ENCODE measurements at places on chromosomes 4 and X.

DNA sequence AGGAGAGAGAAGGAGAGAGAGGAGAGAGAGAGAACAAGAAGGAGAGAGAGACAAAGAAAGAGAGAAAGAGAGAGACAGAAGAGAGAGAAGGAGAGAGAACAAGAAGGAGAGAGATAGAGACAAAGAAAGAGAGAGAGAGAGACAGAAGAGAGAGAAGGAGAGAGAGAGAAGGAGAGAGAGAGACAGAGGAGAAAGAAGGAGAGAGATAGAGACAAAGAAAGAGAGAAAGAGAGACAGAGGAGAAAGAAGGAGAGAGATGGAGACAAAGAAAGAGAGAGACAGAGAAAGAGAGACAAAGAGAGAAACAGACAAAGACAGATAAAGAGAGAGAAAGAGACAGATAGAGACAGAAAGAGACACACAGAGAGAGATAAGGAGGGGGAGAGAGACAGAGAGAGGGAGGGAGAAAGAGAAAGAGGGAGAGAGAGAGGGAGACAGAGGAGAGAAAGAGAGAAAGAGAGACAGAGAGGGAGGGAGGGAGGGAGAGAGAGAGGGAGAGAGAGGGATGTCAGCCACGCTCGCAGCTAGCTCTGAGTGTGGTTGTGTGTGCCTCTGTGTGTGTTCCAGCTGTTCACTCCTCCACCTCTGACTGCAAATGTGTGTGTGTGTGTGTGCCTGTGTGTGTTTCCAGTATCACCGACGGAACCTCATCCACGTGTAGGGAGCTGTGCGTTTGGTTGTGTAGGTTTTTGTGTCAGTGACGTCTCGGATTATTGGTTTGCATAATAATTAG, 105.8 kb downstream of the CRLF2 start:
- DNase-seq: no peak

- DNase-seq: no peak
These were observed 54.0 kb upstream of the PLAC1 start for GRCh38 chrX:134712272-134712671.

- no peak for DNase-seq
These were observed 364.1 kb downstream of the FSTL5 start for GRCh38 chr4:161799710-161800109.

- peak; percentile 87 for DNase-seq
These were observed 316.9 kb upstream of the AMOT start for GRCh38 chrX:113157496-113157895.

- DNase-seq: no peak
These were observed 101.2 kb downstream of the CBR4 start for GRCh38 chr4:168908851-168909273.

- no peak for DNase-seq
These were observed 8.7 kb downstream of the FABP2 start for GRCh38 chr4:119313237-119313636.

DNA sequence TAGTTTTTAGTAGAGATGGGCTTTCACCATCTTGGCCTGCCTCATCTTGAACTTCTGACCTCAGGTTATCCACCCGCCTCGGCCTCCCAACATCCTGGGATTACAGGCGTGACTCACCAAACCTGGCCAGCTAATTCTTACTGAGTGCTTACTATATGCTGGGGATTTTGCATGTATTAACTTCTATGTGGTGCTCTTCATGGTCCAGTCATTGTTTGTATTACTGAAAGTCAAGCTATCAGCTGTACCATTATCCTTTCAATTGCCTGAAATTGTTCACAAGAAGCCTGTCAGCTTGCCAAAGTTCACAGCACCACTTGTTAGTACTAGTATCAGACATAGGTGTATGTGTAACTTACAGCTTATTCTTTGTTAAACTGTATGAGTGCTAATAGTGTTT, 1272.1 kb downstream of the ARAP2 start:
- peak; percentile 10 for DNase-seq

DNA sequence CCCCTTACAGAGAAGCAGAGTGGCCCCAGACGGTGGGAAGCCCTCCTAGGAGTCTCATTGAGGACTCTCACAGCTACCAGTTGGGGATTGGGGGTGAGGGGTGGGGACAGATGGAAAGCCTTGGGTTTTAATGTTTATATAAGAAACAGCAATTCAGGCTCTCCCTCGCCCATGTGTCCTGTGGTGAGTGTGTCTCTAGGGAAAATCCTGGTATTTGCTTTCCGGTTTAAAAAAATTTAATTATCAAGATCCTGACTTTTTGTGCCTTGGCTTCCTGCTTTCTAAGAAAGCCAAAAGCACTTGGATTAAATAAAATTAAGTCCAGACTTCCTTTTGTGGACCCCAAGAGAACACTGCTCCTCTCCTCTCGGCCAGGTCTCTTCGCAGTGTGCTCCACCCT, 93.8 kb downstream of the SOWAHB start:
- DNase-seq: no peak

- no peak for DNase-seq
These were observed 185.0 kb downstream of the PTTG2 start for GRCh38 chr4:38145033-38145678.

DNA sequence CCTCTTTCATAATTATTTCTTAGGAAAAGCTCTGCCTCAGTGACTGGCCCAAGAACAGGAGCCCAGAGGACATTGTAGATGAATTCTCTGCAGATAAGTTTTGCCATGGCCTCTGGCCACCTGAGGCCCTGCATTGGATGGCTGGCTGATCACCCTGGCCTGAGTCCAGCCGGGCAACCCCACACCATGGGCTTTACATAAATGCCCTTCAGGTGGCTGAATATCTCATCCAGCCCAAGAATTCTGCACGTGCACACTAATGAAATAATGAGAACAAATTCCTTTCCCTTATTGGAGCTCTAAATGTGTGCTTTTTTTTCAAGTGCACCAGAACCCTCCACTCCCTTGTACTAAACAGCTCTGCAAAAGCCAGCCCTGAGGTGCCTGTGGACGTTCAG, 65.7 kb downstream of the IRF2 start:
- DNase-seq: no peak

GRCh38 chrX:150897421-150898320, 797 bp downstream of the CD99L2 start:
- no peak for DNase-seq

DNA sequence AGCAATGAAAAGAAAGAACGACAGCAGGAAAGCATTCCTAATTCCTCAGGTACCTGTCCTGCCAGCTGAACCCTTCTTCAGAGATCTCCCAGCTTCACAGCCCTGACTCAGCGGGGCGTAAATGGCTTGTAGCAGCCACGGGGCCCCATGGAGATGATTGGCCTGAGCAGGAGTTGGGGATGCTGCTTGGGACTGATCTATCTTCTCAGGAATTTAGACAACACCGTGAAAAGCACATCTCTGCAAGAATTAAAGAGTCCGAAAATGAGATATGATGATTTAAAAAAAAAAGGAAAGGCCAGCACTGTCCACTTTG, 22.5 kb upstream of the SLC25A4 start:
- DNase-seq: no peak

GRCh38 chrX:15242899-15243555, 26.9 kb downstream of the ASB9 start:
- DNase-seq: peak; percentile 20

GRCh38 chr4:38509551-38509950, 154.4 kb upstream of the KLF3 start:
- DNase-seq: no peak

DNA sequence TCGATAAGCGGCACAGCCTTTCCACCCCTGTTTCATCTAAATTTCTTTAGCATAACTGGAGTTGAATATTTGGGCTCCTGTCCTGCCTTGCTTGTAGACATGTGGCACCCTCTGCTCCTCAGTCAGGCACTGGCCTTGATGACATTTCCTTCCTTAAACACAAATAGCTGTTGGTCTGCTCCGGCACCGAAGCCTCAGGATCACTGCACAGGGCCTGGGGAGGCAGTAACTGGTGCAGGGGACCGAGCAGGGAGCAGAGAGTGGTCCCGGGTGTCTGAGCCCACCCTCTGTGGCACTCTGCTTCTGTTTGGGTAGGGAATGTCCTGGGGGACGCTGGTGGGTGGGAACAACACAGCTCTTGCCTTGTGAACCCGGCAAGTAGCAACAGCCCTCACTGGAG, 13.6 kb downstream of the RGS12 start:
- no peak for DNase-seq

DNA sequence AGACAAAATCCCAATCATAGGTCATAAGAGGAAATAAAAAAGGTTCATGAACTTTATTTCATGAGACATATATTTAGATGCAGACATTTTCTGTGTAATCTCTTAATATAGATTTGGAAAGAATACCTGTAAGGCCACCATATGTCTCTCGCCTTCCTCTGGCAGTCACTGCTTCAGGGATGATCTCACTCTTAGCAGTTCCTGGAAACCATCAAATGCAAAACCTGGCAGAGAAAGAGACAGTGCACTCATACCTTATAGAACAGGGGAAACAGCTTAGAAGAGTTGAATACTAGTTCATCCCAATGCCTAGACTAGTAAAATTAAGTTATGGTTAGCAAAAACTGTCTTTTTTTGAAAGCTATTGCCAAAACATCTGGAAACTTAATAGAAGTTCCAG, 243.3 kb downstream of the GASK1B start:
- DNase-seq: no peak

- DNase-seq: no peak
These were observed 449.1 kb downstream of the NKX6-1 start for GRCh38 chr4:84050015-84050414.

- no peak for DNase-seq
These were observed 7.0 kb downstream of the SFRP2 start for GRCh38 chr4:153781717-153782416.

- DNase-seq: no peak
These were observed 31.3 kb upstream of the TEX13C start for GRCh38 chrX:125288343-125288742.

DNA sequence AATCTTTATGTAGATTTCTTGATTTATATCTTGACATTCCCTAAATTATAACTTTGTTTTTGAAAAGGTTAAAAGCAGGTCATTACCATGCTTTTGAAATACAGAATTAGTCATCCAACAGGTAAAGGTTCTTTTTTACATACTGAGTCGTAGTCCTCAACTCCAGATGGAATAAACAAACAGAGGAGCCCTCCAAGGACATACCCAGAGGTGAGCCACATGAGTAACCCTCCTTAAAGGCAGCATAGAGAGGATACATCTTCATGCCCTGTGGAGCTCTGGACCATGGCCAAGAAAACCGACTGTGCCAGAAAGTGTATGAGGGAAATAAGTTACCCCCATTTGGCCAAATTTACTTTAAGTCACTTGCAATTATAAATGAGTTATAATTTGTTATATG, 95.3 kb upstream of the MCF2 start:
- DNase-seq: no peak

DNA sequence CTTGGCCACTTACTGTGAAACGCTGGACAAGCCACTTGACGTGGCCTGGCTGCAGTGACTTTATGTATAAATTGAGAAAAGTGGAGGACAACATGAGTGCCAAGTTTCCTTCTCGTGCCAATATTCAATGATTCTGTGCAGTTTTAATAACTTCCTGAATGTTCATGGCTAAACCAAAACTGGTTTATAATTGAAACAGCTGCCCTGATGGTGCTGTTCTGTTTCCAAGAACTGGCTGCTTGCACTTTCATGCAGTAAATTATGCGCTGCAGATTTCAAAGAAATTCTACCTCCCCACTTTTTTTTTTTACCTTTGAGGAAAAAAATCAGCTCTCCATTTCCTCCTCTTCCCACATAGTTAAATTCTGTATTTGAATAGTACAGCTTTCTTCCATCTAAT, 205.2 kb upstream of the CASK start:
- DNase-seq: no peak

GRCh38 chrX:21658746-21659145, 616 bp upstream of the KLHL34 start:
- DNase-seq: peak; percentile 61

DNA sequence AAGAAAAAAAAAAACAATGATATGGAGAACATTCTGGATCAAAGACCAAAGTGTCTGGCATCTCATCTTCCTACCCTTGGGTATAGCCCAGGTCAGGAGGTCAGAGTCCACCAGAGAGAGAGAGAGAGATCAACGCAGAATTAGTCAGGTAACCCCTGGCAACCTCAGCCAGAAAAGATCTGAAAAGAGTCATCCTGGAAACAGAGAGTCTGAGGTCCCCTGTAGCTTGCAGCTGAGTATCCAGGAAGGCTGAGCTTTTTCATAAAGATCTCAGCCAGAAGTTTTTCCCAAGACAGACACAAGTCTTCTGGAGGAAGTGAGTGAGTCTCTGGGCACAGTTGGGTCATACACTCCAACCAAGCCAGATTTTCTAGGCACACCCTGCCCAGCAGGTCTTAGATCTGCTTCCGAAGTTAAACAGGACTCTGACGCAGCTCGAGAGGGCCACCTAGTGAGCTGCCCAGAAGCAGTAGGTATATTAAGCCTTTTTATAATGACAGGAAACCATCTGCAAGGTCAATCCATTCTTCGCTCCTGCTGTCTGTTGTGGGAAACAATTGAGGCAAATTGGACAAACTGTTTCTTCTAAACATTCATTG, 35.7 kb downstream of the ACE2 start:
- peak; percentile 75 for DNase-seq

GRCh38 chrX:2691543-2692220, 587 bp downstream of the CD99 start:
- DNase-seq: no peak

DNA sequence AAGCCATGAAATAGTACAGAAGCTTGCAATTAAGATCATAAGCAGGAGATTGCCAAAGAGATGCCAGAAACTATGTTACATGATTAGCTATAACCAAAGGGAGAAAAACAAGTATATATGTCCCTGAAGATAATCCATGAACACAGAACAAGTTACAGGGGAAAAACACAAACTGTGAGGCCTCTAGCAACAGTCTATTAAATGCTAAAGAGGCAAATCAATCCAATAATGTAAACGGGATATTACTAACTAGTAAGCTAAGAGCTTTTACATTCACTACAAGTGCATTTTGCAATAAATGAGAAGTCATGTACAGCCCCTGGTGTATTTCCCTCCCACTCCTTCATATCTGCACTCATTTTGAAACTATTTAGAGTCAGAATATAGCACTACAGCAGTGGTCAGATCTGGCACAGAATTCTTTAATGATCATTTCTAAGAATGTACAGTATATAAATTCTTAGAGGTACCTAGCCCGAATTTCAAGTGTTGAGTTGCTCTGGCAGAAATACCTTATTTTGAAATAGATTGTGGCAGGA, 449.8 kb upstream of the SMIM31 start:
- no peak for DNase-seq

GRCh38 chr4:83335701-83336100, 1.1 kb upstream of the HPSE start:
- DNase-seq: peak; percentile 20

DNA sequence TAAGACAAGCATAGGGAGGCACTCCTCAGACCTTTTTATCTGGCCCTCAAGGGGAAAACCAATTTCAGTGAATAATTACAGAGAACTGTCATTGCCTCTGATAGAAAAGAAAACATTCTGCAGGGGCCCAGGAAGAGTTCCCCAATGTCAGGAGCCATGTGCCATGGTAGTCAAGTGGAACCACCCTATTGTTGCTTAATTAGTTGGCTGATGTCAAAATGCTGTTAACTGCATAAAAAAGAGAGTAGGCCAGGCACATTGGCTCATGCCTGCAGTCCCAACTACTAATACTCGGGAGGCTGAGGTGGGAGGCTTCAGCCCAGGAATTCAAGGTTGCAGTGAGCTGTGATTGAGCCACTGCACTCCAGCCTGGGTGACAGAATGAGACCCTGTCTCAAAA, 28.6 kb upstream of the OGT start:
- no peak for DNase-seq
